ENCODE measurements at places on chromosomes 13 and 19.
A peak's percentile ranks its signal among the peaks of the same experiment; 100 is the strongest.

DNA sequence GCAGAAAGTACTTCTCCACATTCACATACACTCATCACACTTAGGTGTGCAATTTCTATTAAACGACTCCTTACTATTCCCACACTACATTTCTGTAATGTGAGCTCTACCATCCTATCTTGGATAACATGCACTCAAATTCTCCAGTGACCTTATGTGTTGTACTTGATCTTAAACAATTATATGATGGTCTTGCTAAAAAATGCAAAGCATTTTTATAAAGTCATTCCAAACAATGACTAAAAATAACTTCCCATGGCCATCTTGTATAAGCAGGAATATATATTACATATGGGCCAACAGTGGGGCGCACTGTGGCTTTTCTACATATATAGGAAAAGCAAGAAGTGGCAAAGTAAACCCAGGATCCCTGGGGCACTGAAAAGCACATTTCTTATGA, 155.5 kb downstream of the FLT1 start:
- no peak for DNase-seq

DNA sequence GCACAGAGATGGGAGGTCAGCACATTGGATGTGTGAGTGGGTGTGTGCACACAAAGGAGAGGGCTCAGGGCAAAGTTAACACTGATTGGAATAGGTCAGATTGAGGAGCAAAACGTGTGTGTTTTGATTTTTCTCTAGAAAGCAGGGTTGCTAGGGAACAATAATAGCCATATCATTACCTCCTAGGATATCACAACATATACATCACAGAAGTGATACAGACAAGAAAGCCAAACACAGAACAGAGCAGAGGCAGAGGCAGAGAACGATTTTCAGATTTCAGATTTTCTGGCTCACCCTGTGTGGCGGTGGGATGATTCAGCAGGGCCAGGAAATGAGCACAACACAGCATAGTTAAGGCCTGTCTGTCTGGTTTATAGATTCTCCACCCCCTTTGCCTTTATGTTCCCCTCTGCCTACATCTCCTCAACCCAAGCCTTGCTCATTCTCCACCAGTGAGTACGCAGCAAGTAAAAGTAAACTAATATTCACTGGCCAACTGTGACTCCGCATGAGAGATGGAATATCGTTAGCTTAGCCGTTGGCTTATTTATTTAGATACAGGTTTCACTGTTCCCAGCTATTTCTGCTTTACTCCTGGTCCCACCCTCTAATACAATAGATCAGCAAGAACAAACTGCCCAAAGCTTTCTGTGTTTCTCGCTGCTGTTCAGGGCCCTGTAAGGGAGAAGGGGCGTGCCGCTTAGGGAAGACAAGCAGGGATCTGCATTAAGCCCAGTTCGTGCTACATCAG, 182.7 kb upstream of the TSC22D1 start:
- DNase-seq = no peak

DNA sequence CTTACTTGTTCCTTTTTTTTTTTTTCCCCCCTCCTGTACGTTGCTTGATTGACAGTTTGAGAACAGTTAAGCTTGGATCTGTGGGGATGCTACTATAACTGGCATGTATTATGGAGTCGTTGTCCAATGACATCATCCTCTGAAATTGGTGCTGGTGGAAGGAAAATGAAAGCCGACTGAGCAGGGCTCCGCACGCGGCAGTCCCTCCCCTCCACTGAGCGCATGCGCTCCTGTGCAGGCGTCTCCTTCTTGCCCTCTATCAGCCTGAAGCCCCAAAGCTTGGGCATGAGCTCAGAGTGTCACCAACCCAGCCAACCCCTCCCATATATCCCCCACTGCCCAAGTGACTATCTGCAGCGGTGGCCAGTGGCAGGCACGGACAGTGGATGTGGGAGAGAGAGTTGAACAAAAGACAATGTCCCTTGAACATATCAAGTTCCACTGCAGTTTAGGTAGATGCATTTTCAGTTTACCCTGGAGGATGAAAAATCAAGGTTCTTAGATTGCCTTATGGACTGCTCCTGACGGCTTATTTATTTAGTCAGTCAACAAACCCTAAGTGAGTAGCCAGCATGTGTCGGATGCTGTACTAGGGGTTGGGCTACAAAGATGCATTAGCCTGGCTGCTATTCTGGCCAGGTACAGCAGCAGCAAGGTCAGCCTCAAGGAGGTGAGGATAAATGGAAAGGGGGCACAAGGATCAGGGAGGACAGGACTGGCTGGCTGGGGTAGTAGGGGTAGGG, 20.8 kb downstream of the MBNL2 start:
- DNase-seq = no peak

DNA sequence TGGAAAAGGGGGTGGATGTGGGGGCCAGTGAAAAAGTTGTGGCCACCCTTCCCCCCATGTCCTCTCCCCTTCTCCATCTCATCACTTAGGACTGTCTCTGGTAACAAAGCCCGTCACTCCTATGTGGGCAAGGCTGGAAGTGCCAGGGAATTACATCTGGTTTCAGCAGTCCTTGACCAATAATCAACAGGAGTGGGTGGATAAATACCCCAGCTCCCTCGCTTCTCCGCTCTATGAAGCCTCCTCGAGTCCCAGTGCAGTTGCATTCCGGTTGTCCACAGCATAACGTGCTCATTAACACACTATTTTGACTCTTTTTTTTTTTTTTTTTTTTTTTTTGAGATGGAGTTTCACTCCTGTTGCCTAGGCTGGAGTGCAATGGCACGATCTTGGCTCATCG, 31.5 kb downstream of the MYO1F start:
- DNase-seq = no peak

GRCh38 chr13:91406619-91407018, 8.2 kb downstream of the GPC5 start:
- DNase-seq = no peak

GRCh38 chr13:77429320-77430142, 102.6 kb upstream of the MYCBP2 start:
- DNase-seq = peak; percentile 9

Measured in GM18507 (cell line).